Activated T-cell treated with anti-CD3 and anti-CD28 coated beads, Interleukin-2, amount 50 U/mL, for 72 hours (primary cell): ENCODE measurements at places on chromosomes 13 and 19. TPM values are rescaled to one million over a fixed set of nuclear protein-coding genes. Genes with fewer than 3 reads are reported as not detected.
A peak's percentile ranks its signal among the peaks of the same experiment; 100 is the strongest.

DNA sequence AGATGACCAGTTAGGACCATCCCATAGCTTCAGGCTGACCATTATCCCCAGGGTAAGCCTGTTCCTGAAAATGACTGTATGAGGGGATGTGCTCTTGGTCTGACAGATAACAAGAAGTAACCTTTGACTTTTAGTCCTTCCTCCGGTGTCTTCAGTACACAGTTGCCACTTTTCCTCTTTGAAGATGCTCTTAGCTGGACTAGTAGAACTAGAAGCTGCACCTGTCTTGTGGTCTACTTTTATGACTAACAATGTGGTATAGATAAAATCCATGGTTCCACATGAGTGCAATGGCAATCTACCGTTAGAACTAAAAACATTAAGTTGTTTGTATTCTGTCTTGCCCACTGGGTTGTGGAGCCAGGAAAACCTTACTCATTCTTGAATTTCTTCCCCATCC is 5.9 kb upstream of the RUBCNL start:
- peaks cover 31% of the 10 kb centered on the region for H3K4me1 ChIP-seq
- H3K4me3 ChIP-seq, result no peak overlapping the region
- H3K27me3 ChIP-seq, result no peaks in the 10 kb centered on the region
- no peak overlapping the region for H3K27ac ChIP-seq
- DNase-seq, result no peak
- no peaks in the 10 kb centered on the region for H3K36me3 ChIP-seq

DNA sequence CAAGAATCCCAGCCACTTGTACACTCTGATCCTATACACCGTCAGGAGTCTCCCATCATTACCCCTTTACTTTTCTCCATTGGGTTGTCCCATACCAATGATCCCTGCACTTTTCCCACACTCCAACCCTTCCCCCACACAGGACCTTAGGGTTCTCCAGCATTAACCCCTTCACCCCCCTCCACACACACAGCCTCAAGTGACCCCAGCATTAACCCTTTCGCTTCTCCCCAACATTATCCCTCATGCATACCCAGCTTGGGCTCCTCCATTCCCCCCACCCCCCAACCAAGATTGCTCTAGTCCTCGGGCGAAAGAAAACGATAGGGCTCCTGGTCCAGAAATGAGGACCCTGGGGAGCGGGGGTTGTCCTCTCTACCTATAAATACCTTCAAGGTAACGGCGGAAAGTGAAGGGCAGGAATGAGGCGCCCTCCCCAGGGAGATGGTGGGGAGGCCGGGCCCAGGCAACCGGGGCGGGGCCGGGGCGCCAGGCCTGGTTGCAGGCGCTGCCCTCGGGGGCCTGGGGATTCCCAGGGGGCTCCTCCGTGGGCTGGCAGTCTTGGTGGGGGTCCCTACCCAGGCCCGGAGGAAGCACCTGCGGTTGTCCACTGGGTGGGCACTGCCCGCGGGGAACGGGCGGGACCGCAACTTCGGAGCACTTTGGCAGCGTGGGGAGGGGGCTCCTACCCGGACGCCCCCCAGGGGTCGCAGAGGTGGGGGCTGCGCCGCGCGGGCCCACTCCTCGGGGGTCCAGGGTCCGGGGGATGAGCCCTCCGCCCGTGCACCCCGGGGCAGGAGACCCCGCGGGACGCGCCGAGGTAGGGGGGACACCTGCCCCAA is 757 bp downstream of the WIZ start:
- peaks cover 10% of the 10 kb centered on the region for H3K36me3 ChIP-seq
- peak overlapping the region; percentile 25 for H3K27ac ChIP-seq
- peaks cover 14% of the 10 kb centered on the region for H3K4me1 ChIP-seq
- peak overlapping the region; percentile 60 for H3K4me3 ChIP-seq
- no peaks in the 10 kb centered on the region for H3K27me3 ChIP-seq
- no peak for DNase-seq

Gene RNF17
- not detected for total RNA-seq

DNA sequence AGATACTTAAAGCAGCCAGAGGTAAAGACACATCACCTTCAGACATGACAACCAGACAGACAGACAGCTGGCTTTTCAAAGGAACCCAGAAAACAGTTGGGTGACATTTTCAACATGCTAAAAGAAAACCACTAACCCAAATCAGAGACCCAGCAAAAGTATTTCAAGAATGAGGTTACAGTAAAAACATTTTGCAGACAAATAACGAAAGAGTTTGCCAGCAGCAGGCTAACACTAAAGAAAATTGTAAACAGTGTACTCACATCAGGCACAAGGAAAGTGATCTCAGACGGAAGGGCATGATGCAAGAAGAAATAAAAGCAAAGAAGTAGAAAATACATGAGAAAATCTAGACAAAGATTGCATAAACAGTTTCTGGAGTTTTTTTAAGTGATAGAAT is 46.4 kb downstream of the AP1M1 start:
- H3K36me3 ChIP-seq, result no peaks in the 10 kb centered on the region
- H3K27me3 ChIP-seq, result no peaks in the 10 kb centered on the region
- no peak for DNase-seq

Gene SIGLEC5
- not detected for total RNA-seq

GRCh38 chr13:31649766-31650165 is 89.6 kb upstream of the RXFP2 start:
- H3K27me3 ChIP-seq, result no peaks in the 10 kb centered on the region
- H3K4me3 ChIP-seq, result no peak overlapping the region
- DNase-seq, result no peak
- no peaks in the 10 kb centered on the region for H3K36me3 ChIP-seq

GRCh38 chr19:38289955-38290354 is 14.1 kb upstream of the C19orf33 start:
- H3K27ac ChIP-seq, result no peak overlapping the region
- no peaks in the 10 kb centered on the region for H3K4me1 ChIP-seq

Gene ANGPTL4
- 5.0 TPM for total RNA-seq

- DNase-seq, result no peak
- H3K4me1 ChIP-seq, result no peaks in the 10 kb centered on the region
- H3K4me3 ChIP-seq, result no peak overlapping the region
- H3K27ac ChIP-seq, result no peak overlapping the region
- no peaks in the 10 kb centered on the region for H3K27me3 ChIP-seq
These were observed 6.1 kb downstream of the CRB3 start for GRCh38 chr19:6470173-6470572.

Gene EHD2
- total RNA-seq, result 1.6 TPM

Gene FAM216B
- not detected for total RNA-seq

- peaks cover 11% of the 10 kb centered on the region for H3K27me3 ChIP-seq
- H3K4me1 ChIP-seq, result peaks cover 28% of the 10 kb centered on the region
- peaks cover 11% of the 10 kb centered on the region for H3K36me3 ChIP-seq
- H3K27ac ChIP-seq, result peak overlapping the region; percentile 97
- DNase-seq, result peak; percentile 55
These were observed 653 bp downstream of the TMTC4 start for GRCh38 chr13:100673713-100674571.

DNA sequence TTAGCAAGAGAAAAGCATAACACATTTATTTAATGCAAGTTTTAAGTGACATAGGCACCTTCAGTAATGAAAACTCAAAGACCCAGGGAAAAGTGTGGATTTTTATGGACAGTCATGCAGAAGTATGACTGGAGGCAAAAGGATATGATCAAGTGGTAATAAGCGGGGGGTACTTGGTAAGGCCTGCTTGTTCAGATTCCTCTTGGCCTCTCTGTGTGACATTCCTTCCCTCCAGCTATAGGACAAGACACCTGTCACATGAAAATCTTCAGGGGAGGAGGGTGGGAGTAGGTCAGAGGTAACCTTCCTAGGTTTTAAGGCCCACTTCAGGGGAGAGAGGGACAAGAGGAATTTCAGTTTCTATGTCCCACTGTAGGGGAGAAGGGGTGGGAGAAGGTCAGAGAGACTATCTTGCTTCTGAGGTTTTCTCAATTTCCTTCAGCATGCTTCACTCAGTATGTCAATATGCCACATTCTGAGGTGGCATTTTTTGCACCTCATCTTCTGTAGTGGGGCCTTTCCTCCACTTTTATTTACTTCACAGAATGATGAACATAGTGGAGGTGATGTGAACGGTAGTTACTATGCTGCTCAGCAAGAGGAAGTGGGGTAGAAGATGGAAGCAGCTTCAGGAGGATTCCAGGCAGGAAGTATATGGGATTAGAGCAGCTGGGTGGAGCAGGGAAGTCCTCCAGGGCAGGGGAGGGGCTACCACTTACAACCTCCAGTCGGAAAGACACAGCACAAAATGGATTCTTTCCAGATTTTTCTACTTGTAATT is 73.2 kb upstream of the RFC3 start:
- peak overlapping the region; percentile 34 for H3K27ac ChIP-seq
- no peaks in the 10 kb centered on the region for H3K27me3 ChIP-seq
- no peak for DNase-seq
- peaks cover 18% of the 10 kb centered on the region for H3K4me1 ChIP-seq
- H3K36me3 ChIP-seq, result no peaks in the 10 kb centered on the region

DNA sequence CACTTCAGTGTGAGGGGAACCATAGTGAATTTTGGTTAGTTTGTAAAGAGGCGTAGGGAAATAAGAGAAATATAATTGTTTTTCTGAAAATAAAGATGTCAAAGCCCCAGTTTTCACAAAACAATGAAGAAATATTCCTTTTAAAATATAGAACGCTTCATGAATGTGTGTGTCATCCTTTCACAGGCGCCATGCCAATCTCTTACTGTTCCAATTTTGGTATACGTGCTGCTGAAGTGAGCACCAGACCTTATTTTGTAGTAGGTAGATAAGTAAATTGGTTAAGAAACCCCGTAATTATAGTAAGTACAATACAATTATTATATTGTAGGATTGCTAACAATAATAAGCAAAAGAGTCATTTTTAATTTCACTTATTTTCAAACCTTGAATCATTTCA is 43.3 kb downstream of the NAA16 start:
- H3K36me3 ChIP-seq, result peaks cover 1% of the 10 kb centered on the region
- no peak overlapping the region for H3K4me3 ChIP-seq
- no peaks in the 10 kb centered on the region for H3K27me3 ChIP-seq
